Fibroblast of skin of right quadriceps (primary cell): ENCODE measurements at places on chromosomes 2 and 18.

DNA sequence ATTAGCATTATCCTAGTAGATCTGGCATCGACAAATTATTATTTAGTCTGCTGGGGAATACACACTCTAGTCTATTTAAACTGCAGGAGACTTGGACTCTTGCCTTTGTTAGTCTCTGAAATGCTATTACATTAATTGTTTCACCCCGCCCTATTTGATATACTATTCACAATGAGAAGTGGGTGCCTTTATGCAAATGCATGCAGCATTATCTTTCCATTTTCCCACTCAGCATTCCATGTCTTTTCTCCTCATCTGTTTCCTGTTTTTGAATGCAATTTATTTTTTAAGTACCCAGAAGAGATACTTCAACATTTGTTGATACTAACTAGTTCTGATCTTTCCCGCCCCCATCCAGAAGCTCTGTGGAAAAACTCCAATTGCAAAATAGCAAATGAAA is 395.3 kb upstream of the NXPH2 start:
- DNase-seq = no peak

DNA sequence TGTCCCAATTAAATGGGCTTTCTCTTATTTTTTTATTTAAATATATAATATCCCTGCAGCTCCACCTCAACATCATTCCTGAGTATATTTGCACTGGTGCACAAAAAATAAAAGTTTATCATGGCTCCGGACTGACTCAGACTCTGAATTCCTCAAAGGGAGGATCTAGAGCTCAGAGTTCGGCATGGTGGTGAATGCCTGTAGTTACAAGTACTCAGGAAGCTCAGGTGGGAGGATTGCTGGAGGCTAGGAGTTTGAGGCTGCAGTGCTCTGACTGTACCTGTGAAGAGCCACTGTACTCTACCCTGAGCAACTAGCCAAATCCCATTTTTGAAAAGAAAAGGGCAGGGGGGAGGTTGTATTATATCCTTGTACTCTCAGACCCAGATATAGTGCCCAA is 52.8 kb upstream of the NRXN1 start:
- DNase-seq = no peak

DNA sequence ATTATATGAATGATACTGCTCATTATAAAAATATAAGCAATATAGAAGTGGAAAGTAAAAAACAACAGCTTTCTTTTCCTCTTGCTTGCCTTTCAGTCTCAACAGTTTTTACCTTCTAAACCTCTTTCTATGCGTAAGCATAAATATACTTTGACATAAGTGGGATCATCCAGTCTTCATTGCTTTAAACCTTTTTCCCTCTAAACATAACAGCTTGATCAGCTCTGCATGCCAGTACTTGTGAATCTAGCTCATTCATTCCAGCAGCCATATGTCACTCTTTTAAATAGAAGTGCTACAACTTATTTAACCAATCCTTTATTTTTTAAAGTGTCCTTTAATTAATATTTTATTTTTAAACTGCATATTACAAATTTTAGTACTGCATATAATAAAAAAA is 88.1 kb downstream of the TTC27 start:
- DNase-seq = no peak

GRCh38 chr18:22020867-22021370 is 148.5 kb upstream of the GATA6 start:
- no peak for DNase-seq

DNA sequence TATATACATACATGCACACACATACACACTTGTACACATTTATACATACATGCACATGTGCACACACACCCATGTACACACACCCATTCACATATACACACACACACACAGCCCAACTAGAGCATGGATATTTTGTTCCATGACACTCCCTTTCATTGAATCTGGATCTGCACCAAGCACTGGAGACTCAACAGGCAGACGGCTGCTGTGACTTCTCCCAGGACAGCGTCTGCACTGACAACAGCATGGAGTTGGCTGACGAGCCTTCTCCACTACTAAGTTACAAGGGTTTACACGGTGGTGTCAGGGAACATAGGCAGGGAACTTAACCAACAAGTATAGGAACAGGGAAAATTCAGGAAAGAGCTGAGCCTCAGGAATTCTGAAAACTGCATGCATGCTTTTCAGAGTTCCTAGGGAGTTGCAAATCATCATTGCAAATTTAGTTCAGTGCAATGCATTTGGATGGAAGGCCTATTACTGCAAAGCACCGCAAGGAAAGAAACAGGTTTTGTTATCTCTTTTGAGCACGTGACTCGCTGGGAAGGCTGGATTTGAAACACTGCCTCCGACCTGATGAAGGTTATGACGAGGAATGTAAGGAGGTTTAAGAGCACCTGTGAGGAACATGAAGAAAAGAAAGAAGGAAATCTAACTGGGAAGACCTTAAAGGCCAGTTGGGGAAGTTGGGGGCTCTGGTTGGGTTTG is 35.9 kb downstream of the TMEM18 start:
- DNase-seq = no peak

GRCh38 chr2:204492417-204492816 is 52.9 kb upstream of the PARD3B start:
- DNase-seq = no peak

DNA sequence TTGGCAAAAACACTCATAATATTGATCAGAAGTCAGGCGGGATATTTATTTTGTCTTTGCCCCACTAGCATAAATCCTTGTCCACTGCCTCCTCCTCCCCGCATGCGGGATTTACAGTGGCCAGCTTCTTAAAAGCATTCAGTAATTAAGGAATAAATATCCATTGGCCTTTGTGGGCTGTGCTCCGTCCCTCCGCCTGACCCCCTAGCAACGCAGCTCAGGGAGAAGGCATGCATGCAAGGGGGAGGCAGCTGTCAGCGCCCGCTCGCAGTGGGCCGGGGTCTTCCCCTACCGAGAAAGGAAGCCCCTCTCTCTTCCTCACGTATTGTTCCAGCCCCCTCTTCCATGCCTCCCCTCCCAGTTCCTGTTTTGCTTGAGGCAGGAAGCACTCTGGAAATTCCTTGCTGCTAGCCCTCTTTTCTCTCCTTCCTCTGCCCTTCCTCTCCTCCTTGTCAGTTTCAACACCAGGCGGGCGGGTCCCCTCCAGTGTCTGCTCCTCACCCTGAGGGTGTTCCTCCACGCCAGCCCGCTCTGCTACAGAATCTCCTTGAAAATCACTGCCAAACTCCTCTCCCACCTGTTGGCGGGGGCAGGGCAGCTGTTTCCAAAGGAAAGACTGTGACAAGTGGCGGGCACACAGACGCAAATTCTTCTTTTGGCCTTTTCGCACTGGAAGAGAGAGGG is 60.1 kb downstream of the GBX2 start:
- no peak for DNase-seq

GRCh38 chr2:24827321-24828237 is 34.4 kb downstream of the CENPO start:
- DNase-seq = peak; percentile 80

- DNase-seq = no peak
Measured at GRCh38 chr2:30203156-30203555, 28.2 kb upstream of the LBH start.

- peak; percentile 90 for DNase-seq
Measured at GRCh38 chr18:24138789-24139616, at the start of gene CABYR. Gene CABYR, plus strand, starts transcription at chr18:24139062. Its CDS starts 4,053 bp downstream, at chr18:24143115.

DNA sequence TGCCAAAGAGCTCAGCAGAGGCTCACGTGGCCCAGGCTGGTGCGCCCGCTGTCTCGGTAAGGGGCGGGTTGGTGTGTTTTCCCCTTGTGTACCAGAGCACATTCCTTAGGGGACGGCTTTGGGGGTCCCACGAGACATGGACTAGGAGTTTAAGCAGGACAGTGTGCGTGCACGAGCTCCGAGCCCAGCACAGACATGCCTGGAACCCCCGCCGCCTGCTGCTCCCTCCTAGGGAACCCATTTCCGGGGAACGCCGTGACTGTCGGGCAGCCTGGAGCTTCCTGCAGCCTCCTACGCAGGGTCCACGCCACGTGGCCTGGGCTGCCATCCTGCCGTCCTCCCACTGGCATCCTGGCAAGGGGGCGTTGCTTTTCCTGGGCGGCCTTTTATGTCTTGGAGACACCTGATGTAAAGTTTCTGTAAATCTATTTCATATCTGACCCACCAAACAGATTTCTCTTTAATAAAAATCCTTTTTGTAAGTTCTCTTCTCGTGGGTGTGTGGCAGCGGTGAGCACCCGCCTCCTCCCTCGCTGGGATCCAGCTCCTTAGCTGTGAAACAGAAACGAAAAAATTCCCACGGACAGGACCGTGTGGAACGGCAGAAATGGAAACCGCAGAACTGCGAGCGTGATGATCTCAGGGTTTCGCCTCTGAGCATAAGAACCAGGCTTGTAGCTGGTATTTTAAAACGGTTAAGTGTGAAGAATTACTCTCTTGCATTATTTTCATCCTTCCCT is 43.5 kb upstream of the KCNG2 start:
- no peak for DNase-seq

- no peak for DNase-seq
Measured at GRCh38 chr2:127953128-127953718, 67.5 kb upstream of the AMMECR1L start.

- DNase-seq = no peak
Measured at GRCh38 chr2:235541016-235541415, 47.2 kb downstream of the AGAP1 start.

GRCh38 chr2:232574674-232575403 is 24.4 kb downstream of the EIF4E2 start:
- DNase-seq = peak; percentile 26
